Peyer's patch (tissue), 4 donors: ENCODE measurements at places on chromosomes 3 and 15. TPM values are rescaled to one million over a fixed set of nuclear protein-coding genes. Genes with fewer than 3 reads are reported as not detected.

GTF2A2 gene
- 21.9 TPM for total RNA-seq

DNA sequence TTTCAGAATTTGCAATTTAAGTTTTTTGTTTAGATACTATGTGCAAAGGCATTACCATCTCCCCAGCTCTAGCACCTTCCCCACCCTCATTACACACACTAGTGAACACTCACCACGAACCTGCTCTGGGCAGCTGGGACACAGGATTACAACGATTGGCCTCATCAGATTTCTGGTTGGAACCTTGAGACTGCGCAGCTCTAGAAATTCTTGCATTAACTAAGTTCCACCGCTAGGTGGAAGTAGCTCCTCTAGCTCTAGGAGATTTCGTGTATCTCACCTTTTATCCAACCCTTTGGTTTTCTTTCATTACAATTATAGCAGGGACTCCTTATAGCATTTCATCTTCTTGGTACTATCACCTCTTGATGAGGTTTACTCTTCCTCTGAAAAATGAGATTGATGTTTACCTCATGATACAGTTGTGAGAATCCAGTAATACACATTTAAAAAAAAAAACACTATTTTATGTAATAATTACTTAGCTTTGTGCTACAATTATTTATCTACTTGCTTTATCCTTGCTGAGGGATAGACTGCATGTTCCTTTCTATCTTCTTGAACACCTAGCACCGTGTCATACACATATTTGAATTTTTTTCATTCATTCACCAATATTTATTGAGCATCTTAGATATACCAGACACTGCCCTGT, 28.7 kb upstream of the PLOD2 start:
- DNase-seq: no peak

DNA sequence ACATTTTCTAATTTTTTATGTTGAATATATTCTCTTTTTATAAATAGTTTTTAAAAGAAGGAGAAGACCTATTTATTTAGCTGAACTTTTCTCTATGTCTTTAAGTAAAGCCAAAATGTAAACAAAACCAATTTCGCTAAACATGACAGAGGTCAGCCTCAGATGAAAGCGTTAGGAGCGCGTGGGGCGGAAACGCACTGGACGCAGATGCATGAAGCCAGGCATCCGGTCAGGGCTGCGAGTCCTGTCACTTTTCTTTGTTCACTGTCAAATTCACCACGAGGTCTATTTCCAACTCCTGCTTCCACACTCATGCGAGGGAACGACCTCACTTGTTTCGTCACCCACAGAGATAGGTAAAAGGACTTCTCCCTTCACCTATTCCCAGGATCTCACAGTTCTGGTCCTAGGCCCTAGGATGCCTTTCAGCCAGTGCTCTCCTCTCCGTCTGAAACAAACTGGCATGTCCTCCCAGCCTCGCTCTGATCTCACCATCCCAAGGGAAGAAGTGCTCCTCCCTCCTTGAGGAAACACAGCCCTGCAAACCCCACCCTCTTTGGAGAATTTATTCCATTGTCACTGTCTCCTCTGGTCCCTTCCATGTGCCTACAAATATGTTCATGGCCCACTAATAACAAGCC, 57.9 kb downstream of the ITGB5 start:
- no peak for DNase-seq

- no peak for DNase-seq
These were observed 97.6 kb upstream of the VGLL3 start for GRCh38 chr3:87088430-87088992.

DNA sequence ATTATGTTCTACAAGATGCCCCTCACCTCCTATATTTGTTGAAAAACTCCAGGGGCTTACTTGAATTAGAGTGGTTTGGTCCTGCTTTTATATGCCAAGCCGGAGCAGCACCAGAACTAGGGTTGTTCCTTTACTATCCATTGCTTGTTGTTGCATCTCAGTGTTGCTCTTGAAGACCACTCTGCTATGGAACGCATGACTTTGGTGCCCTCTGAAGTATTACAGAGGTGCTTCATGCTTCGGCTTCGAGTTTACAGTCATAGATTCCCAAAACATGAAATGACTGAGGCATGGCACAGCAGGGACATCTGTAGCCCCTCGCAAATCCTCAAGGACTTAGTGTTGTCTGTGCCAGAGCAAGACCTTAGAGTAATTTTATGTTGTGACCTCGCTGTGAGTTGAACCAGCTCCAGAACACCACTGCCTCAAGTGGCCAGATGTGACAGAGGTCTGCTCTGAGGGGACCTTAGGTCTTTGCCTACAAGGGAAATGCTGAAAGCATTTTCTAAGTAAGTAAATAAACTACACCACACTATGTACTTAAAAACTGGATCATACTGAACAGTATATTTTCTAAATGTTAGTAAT, 67.2 kb upstream of the SIAH2 start:
- DNase-seq: no peak

DNA sequence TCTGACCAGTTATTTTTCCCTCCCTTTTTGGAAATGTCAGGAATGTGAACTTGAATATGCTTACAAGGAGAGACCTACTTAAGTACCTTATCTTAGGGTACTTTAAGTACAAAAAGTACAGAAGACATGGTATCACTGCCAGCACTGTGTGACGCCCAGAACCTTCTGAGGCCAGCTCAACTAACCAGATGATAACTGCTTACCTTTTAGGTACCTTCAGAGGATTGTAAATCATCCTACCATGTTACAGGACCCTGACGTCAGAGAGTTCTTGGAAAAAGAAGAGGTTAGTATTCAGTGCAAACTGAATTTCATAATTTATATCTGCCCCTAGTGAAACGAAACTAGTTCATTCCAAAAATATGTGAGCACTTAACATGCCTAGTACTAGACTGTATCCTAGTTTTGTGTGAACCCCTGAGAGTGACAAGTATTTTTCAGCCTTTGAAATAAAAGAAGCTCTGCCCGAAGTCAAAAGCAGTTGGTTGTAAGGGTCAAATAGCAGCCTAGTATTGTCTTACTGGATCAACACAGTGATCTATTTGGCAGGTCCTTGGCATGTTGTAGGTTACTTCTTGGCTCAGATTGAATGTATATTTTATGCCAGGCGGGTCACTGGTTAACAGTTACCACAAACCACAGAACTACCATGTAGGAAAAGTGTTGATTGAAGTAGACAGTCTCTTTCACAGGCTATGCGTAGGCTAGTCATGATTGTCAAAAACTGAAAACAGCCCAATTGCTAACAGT, 23.8 kb upstream of the SNX22 start:
- no peak for DNase-seq

- DNase-seq: no peak
These were observed 230.3 kb upstream of the CFAP20DC start for GRCh38 chr3:59280113-59280512.

- no peak for DNase-seq
These were observed 86.9 kb upstream of the MEX3B start for GRCh38 chr15:82132742-82133141.

LIPC gene
- 0.40 TPM for total RNA-seq

- DNase-seq: no peak
These were observed 19.5 kb upstream of the CXCR6 start for GRCh38 chr3:45923755-45924154.

GRCh38 chr3:33019981-33020380, 68.5 kb downstream of the CCR4 start:
- DNase-seq: no peak

- no peak for DNase-seq
These were observed 13.6 kb upstream of the HRH1 start for GRCh38 chr3:11140713-11141104.

PLIN1 gene
- total RNA-seq: 7.5 TPM

- DNase-seq: no peak
These were observed 30.3 kb downstream of the SYNM start for GRCh38 chr15:99135194-99135593.

FBXO40 gene
- total RNA-seq: not detected

DNA sequence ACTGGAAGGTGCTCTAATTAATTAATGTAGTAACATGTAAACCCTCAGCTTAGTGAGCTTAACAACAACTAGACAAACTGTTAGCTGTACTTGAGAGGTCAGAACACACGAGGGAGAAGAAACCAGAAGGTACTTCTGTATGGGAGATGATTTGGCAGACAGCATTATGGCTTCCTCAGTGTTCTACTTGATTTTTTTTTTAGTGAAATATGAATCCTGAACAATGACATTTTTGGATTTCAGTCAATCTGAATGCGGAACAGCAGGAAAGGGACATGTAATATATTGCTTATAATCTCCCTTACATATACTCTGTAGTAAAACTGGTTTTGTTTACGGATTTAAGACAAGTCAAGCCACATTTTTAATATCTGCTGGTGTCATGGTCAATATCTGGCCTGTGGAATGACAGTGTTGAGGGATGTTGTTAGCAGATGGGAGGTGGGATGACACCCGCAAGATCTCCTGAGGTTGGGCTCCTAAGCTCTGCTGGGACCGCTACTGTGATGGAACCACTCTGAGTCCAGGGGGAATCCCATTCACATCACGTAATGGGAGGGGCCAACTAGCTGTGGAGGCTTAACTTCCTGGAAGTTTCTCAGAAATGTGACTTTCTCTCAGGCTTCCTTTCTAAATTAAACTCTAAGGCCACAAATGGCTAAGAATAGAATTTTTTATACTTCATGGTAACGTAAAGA, 18.7 kb downstream of the TNFAIP8L3 start:
- DNase-seq: no peak

- peak; percentile 45 for DNase-seq
These were observed 102.7 kb upstream of the CHD2 start for GRCh38 chr15:92797168-92798052.
